ENCODE measurements at places on chromosomes 2 and 18.

- no peak for DNase-seq
These were observed 261.5 kb downstream of the PTGR3 start for GRCh38 chr18:74947417-74947816.

DNA sequence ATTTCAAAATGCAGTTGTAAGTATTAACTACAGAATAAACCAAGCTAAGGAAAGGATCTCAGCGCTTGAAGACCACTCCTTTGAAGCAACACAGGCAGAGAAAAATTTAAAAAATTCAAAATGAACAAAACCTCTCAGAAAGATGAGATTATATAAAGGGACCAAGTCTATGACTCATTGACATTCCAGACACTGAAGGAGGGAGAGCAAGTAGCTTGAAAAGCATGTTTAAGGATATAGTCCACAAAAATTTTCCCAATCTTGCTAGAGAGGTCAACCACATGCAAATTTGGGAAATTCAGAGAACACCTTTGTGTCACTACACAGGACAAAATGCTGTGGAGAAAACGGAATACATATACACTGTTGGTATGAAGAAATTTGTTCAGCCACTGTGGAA is 112.6 kb upstream of the MC4R start:
- no peak for DNase-seq

GRCh38 chr2:151052850-151053660 is 208.6 kb downstream of the RBM43 start:
- no peak for DNase-seq

DNA sequence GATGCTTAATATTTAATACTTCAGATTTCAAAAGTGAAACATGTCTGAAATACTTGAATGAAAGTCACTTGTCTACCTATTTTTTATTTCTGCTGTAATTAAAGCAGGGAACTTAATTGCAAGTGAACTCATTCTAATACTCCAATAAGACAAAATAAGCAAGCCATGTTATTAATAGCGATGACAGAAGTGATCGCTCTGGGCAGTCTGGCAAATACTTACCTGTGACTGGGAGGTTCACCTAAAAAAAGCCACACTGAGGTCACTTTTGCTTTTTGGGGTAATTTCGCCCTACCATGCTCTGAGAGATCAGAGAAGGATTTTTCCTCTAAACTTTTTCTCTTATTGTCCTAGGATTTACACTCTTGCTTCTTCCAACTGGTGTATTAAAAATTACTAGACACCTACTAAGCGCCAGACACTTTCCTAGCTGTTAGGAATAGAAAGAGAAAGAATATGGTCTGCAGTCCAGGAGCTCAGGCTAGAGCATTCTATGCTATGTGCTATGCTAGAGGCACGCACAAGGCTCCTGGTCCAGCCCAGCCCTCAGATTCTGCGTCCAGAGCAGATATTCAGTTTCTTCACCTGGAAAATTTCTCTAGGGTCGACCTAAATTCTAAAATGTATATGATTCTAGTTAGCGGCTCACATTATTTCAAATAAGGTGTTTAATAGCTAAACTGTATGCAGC is 26.5 kb upstream of the PPP1CB start:
- DNase-seq, result no peak

Data from GDM1 (cell line).